ENCODE measurements at places on chromosomes 7 and 10. TPM values are rescaled to one million over a fixed set of nuclear protein-coding genes. Genes with fewer than 3 reads are reported as not detected.
A peak's percentile ranks its signal among the peaks of the same experiment; 100 is the strongest.

GARIN1A gene
- 0.18 TPM for total RNA-seq

DNA sequence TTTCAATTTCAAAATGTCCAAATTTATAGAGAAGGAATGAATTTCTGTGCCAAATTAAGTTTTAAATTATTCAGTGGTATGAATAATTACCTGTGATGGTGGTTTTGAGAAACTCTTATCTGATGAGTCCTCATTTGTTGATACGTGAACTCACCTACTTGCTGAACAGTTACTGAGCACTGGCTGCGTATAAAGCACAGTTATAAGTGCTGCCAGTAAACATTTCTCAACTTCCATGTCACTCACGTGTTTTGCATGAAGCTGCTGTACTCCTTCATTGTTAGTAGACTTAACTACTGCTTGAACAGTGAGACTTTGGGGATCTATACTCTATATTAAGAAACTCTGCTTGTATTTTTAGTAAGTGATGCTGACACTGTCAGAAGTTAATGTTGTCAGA, 269.1 kb upstream of the FZD8 start:
- H3K4me1 ChIP-seq = no peaks in the 10 kb centered on the region
- no peaks in the 10 kb centered on the region for H3K36me3 ChIP-seq
- no peaks in the 10 kb centered on the region for H3K27me3 ChIP-seq
- no peak for DNase-seq
- H3K4me3 ChIP-seq = no peak overlapping the region

- H3K27me3 ChIP-seq = no peaks in the 10 kb centered on the region
- H3K27ac ChIP-seq = no peak overlapping the region
- H3K4me1 ChIP-seq = no peaks in the 10 kb centered on the region
- H3K36me3 ChIP-seq = no peaks in the 10 kb centered on the region
- no peak overlapping the region for H3K4me3 ChIP-seq
- DNase-seq = no peak
Measured at GRCh38 chr7:152406491-152406890, 29.3 kb downstream of the KMT2C start.

- no peaks in the 10 kb centered on the region for H3K4me1 ChIP-seq
- H3K27me3 ChIP-seq = no peaks in the 10 kb centered on the region
- no peaks in the 10 kb centered on the region for H3K36me3 ChIP-seq
- DNase-seq = peak; percentile 93
- H3K4me3 ChIP-seq = peak within 1 kb of the TSS; percentile 70
Measured at GRCh38 chr10:119542357-119542987, at the start of gene RGS10. Gene RGS10, minus strand, starts transcription at chr10:119542719. Its CDS starts 81 bp downstream, at chr10:119542638.

DNA sequence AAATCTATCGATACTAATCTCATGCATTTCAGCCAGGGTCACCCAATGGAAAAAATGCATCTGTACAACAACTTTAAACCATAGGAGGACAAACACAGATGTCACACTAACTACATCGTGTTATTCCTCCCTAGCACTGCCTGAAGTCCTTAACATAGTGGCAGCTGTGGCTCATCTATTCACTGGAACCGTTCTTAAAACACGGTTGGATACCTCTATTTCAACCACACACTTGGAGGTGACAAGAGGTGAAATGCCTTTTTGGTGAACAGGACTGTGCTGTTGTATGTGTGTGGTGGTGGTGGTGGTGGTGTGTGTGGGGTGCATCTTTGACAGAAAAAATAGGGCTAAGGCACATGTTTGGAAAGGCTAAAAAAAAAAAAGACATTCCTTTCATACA, 93.1 kb downstream of the NRP1 start:
- no peaks in the 10 kb centered on the region for H3K27me3 ChIP-seq
- H3K4me3 ChIP-seq = no peak overlapping the region
- H3K4me1 ChIP-seq = no peaks in the 10 kb centered on the region
- no peaks in the 10 kb centered on the region for H3K36me3 ChIP-seq
- H3K27ac ChIP-seq = no peak overlapping the region
